SJSA1 (cell line): ENCODE measurements at places on chromosomes 16 and 17. TPM values are rescaled to one million over a fixed set of nuclear protein-coding genes. Genes with fewer than 3 reads are reported as not detected.

Gene PIMREG
- total RNA-seq: 141 and 144 TPM in 2 replicates

Gene RNU2-1
- total RNA-seq: not detected in 2 replicates

Gene PPM1E
- 0.31 and 0.45 TPM in 2 replicates for total RNA-seq

DNA sequence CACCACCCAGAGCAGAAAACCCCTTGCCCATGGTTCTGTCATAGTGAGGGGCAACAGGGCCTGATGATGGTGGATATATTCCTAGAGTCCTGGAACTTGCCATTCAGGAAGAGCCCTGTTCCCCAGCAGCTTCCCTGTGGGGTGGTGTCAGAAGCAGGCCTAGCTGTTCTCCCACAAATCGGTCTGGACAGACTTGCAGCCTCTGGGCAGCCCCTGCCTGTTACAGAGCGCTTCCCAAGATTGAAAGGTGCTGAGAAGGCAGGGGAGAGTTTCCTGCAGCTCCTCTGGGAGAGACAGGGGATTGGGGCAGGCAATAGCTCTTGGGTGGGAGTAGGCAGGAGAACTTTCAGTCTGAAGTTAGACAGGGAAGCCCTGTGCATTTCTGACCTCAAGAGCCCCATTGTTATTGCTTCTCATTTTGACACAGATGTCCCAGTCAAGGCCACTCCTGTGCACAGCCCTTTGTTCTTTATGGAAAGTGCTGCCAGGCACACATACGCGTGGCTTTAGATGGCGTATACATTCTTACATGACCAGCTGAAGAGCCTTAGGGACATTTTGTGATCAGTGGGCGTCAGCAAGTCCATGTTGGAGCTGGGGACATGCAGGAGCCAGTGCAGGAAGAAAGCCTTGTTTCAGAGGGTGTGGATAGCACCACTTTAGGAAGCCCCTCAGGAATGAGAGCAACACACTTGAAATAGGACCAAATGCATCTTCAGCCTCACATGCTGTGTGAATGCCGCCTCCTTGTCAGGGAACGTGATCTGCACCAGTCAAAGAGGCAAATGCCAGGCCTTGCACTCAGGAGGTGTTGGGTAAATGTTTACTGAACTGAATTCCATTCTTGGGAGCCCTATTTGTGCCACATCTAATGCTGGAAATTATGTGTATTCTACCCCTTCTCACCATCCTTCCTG is 67.5 kb downstream of the GNAO1 start:
- DNase-seq: no peak

- DNase-seq: no peak
Measured at GRCh38 chr16:8996891-8997290, 33.2 kb upstream of the USP7 start.

DNA sequence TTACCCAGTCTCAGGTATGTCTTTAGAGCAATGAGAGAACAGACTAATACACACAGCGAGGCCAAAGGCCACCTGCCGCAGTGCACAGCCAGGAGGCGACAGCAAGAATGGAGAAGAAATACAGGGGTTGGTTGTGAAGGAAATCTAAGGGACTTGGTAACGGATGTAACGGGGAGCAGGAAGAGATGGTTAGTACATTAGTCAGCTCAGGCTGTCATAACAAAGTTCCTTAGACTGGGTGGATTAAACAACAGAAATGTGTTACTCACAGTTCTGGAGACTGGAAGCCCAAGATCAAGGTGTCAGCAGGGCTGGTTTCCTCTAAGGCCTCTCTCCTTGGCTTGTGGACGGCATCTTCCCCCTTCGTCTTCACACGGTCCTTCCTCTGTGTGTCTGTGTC is 47.1 kb downstream of the TVP23C start:
- no peak for DNase-seq

GRCh38 chr16:64345142-64345541 is 776.7 kb downstream of the CDH11 start:
- no peak for DNase-seq

DNA sequence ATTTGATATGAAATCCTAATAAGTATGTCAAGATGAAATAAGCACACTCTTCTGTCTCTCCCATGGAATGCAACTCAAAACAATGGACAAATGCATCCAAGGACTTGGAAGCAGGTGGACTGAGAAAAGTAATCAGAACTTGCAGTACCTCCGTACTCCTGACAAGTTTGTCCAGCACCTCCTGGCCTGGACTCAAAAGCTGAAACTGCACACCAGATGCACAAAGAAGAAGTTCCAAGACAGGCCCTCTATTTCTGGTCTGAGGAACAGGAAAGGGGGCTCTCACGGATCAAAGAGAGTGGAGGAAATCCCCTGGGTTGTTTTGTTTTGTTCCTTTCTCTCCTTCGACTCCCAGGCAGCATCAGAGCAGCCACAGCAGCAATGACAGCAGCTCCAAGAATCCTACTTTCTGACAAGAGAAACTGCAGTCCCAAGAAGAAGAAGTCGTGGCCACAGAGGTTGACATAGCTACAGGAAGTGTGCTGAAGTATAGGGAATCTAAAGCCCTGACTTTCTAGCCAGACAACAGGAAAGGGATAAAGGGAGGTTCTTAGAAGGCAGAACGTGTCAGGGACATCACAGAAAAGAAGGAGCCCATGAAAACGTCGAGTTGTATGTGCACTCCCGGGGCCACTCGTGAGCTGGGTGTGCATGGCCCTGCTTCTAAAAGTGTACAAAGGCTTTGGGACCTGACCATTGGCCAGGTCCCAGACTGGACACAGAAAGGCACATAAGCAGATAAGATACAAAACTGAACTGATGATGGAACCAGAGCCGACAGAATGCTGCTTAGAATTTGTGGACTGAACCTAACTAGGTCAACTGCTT is 29.3 kb downstream of the AKAP10 start:
- no peak for DNase-seq
